ENCODE measurements at places on chromosomes 12 and 14.

DNA sequence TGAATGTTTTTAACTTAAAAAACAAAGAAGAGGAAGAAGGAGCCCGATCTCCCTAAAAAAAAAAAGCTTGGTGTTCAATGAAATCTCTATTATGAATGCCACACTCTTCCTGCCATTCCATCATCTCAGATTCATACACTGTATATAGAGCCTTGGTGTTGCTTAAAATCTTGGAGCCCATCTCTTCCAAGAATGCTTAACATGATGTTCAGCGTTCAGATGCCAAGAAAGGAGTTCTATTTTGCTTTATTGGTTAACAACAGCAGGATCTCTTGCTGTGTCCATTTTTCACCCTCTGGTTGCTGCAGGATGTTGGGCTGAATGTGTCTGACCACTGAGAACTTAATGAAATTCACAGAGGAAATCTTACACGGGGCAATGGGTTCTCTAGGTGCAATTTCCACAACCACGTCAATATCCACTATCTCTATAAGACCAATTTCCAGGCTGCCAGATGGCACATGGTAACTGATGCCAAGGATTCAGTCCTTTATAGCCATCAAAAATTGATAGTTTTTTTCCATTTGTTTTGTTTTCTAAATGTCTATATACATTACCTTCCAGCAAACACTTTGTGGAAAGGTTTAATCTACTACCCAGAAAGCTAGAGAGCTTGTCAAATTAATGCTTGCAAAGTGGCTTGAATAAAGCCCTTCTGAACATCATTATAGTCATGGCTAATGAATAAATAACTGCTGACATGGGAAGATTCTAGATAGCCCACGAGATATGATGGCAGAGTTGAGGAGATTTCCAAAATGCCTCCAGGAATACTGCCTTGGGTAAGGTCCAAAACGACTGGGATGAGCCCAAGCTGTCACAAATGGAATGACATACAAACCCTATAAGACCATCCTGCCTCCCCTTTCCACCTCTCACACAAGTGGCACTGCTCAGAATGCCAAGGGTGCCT lies 26.5 kb downstream of the RERG start:
- DNase-seq = no peak

GRCh38 chr14:94102768-94103482 lies 7.6 kb upstream of the IFI27 start:
- no peak for DNase-seq

DNA sequence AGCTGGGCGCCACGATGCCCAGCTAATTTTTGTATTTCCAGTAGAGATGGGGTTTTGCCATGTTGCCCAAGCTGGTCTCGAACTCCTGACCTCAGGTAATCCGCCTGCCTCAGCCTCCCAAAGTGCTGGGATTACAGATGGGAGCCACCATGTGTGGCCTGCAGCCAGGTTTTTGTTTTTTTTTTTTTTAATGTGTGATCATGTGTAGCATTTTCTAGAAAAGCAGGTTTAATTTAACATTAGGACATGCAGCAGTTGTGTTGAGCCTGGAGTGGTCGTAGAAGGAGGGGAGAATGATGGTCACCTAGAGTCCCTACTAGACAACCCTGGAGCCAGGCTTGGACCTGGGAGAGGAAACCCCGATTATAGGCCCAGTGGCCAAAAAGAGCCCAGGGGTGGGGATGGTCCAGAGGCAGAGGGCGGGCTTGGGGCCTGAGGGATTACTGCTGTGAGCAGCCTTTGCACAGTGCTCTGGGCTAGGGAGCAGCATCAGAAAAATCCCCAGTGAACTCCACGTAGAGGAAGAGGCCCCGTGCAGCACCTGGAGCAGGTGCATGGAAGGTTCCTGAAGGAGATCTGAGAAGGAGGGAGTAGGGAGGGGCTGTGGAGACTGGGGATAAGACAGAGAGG lies 13.6 kb downstream of the DLK1 start:
- no peak for DNase-seq

GRCh38 chr12:51210690-51211395 lies 7.0 kb downstream of the POU6F1 start:
- DNase-seq = no peak

DNA sequence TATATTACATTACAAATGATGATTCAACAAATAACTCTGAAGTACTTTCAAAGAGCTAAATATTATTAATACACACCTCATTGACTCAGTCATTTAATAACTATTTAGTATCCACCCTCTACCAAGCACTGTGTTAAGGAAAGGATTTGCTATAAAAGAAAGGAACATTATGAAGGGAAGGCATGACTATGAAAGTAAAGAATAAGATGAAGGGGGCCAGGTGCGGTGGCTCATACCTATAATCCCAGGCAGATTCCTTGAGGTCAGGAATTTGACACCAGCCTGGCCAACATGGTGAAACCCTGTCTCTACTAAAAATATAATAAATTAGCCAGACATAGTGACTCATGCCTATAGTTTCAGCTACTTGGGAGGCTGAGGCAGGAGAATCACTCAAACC lies 107.9 kb downstream of the PLCZ1 start:
- no peak for DNase-seq

- no peak for DNase-seq
Observed at GRCh38 chr14:104883681-104884361, 18.8 kb downstream of the CEP170B start.

- no peak for DNase-seq
Observed at GRCh38 chr12:4771960-4772566, 51.9 kb downstream of the GALNT8 start.

DNA sequence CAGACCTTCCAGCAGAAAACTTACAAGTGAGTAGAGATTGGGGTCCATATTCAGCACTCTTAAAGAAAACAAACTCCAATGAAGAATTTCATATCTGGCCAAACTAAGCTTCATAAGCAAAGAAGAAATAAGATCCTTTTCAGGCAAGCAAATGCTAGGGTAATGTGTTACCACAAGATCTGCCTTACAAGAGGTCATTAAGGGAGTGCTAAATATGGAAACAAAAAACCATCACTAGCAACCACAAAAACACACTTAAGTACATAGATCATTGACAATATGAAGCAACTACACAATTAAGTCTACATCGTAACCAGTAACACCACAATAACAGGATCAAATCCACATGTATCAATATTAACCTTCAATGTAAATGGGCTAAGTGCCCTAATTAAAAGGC lies 47.1 kb upstream of the CLEC14A start:
- no peak for DNase-seq

GRCh38 chr12:116122628-116123027 lies 154.9 kb downstream of the MED13L start:
- DNase-seq = no peak

GRCh38 chr14:75198291-75198933 lies 22.0 kb upstream of the TMED10 start:
- DNase-seq = no peak

- DNase-seq = no peak
Observed at GRCh38 chr12:92108651-92109050, 37.0 kb downstream of the BTG1 start.

DNA sequence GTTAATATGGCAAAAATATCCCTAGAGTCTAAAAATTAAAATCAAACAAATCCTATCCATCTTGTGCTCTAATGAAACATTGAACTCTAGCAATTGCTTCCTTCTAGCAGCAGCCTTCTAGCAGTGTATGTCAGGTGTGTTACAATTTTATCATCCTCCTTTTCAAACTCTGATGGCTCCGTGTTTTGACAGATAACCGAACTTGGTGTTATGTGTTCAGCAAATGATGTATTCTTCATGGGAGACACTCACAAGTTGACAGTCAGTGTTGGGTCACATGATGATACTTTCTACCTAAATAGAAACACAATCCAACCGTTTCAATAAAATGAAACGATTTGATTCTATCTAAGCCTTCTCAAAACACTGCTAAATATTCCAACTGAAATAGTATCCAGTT lies 525.3 kb upstream of the NOVA1 start:
- no peak for DNase-seq

GRCh38 chr12:74722709-74723108 lies 185.1 kb downstream of the ATXN7L3B start:
- no peak for DNase-seq

DNA sequence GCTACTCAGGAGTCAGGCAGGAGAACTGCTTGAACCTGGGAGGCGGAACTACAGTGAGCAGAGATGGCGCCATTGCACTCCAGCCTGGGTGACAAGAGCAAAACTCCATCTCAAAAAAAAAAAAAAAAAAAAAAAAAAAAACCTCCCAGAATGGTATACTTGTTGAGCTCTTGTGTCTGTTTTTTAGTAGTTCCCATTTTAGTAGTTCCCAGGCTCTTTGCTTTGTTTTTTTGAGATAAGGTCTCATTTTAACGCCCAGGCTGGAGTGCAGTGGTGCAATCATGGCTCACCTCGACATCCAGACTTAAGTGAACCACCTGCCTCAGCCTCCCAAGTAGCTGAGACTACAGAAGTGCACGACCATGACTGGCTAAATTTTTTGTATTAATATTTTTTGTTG lies 13.4 kb downstream of the ATXN2 start:
- DNase-seq = no peak

DNA sequence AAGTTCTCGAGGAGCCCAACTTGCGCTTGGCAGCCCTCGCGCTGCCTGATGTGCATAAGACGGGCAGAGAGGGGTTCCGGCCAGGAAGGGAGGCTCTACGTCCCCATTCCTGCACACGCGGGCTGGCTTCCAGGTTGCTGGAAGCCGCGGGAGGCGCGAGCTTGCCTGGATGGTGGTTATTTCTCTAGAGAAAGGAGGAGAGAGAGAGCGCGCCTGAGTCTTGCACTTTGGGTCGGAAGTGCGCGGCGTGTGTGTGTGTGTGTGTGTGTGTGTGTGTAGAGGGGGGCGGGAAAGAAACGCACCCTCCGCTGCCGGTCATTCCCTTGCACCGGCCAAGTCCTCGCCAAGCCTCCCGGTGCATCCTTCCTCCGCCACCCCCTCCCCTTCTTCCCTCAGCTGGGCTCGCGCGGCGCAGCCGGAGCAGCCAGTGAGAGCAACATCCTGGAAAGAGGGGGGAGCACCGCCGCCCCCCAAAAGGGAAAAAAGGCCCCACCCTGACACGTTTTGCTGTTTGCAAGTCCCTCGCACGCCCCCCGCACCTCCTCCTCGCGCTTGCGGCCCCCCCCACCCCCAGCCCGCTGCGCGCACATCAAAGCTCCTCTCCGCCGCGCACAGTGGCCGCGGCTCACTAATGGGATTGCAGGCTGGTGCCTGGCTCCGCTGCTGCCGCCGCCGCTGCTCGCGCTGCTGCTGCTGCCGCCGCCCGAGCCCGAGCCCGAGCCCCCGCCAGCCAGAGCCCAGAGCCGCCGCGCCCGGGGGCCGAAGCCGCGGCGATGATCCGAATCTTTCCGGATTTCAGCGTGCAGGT lies 4.4 kb upstream of the NPAS3 start:
- no peak for DNase-seq

- no peak for DNase-seq
Observed at GRCh38 chr12:64236549-64236948, 14.5 kb upstream of the KICS2 start.

GRCh38 chr12:25041006-25041741 lies 92.3 kb upstream of the BCAT1 start:
- DNase-seq = peak; percentile 41

DNA sequence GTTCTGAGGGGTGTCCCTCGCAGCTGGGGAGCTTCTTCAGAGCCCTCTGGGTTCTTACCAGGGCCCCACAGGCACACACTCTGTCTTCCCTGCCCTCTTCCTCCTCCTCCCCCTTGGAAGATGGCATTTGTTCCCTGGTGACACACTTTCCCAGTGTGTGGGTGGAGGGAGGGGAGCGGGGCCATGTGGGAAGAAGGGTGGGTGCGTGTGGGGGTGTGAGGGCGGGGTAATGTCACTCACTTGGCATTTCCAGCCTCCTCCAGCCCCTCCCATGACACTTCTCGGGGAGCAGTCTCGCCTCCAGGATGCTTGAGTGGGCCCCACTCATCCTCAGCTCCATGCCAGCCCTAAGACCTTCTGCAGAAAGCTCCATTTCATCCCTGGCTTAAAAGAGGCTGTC lies 61.3 kb downstream of the ADCK1 start:
- DNase-seq = no peak

GRCh38 chr12:110108309-110109036 lies 15.7 kb upstream of the IFT81 start:
- no peak for DNase-seq

GRCh38 chr12:29147731-29148595 lies 1.1 kb upstream of the FAR2 start:
- peak; percentile 8 for DNase-seq

DNA sequence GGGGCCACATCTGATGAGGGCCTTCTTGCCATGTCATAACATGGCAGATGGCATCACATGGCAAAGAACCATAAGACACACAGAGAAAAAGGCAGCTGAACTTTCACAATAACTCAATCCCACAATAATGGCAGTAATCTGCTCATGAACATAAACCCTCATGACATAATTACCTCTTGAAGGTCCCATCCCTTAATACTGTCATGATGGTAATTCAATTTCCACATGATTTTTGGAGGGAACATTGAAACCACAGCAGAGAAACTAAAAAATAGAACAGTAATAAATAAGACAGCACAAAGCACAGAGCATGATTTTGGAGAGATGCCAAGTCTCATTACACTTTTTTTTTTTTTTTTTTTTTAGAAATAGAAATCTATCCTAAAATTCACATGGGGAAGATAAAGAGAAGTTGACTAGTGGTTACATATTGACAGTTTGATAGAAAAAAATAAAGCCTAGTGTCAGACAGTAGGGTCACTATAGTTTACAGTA lies 61.8 kb upstream of the ATF7IP start:
- DNase-seq = no peak

GRCh38 chr12:13981296-13981962 lies at the start of gene GRIN2B:
TSS of gene GRIN2B (minus strand) at chr12:13981602. CDS start at chr12:13866208, 115,394 bp downstream.
- no peak for DNase-seq
